ENCODE measurements at places on chromosomes 16 and 17.
A peak's percentile ranks its signal among the peaks of the same experiment; 100 is the strongest.

DNA sequence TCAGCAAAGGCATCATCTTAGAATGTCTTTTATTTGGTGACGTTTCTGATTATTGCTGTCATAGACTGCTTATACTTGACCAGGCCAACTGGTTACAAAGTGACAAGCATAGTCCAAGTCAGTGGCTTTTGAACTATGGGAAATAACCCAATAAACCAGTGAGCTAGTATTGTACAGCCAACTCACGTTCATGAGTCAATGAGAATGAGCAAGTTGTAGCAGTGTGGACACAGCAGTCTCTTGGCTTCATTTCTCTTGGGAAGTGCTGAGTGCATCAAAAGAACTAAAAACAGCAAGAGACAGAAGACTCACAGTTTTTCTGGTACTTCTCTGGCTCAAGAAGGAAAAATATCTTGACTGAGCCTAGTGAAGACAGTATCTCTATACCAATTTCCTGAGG is 36.9 kb upstream of the CRISPLD2 start:
- DNase-seq = no peak

DNA sequence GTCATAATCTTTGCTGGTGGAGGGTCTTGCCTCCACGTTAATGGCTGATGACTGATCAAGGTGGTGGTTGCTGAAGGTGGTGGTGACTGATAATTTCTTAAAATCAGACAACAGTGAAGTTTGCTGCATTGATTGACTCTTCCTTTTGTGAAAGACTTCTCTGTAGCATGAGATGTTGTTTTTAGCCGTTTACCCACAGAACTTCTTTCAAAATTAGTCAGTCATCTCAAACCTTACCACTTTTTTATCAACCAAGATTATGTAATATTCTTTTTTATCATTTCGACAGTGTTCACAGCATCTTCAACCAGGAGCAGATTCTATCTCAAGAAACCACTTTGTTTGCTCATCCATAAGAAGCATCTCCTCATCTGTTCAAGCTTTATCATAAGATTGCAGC is 5.9 kb downstream of the UQCRC2 start:
- no peak for DNase-seq

GRCh38 chr16:887846-888245 is 82.9 kb downstream of the LMF1 start:
- DNase-seq = no peak

DNA sequence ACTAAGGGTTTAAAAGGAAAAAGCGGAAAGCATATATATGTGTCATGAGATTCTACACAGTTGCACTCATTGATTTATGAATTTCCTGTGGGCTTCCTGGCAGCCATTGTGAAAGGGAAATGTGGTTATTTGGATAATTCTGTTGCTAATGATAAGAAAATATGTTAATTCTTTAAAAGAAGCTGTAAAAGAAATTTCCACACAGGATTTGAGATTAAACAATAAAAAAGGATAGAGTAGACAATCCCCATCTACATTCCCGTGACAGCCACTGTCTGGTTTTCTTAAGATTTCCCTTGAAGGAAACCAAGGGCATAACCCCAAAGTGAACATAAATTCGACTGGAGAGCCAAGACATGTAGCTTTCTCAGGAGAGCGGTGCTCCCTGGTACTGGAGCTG is 397.5 kb downstream of the CPPED1 start:
- no peak for DNase-seq

GRCh38 chr17:82105417-82105881 is 7.4 kb upstream of the FASN start:
- DNase-seq = no peak

GRCh38 chr17:39199820-39200069 is 338 bp upstream of the RPL19 start:
- peak; percentile 64 for DNase-seq

- no peak for DNase-seq
Observed at GRCh38 chr17:81335773-81336157, 40.7 kb upstream of the SLC38A10 start.

GRCh38 chr16:57134982-57135381 is 42.6 kb downstream of the CPNE2 start:
- DNase-seq = no peak

DNA sequence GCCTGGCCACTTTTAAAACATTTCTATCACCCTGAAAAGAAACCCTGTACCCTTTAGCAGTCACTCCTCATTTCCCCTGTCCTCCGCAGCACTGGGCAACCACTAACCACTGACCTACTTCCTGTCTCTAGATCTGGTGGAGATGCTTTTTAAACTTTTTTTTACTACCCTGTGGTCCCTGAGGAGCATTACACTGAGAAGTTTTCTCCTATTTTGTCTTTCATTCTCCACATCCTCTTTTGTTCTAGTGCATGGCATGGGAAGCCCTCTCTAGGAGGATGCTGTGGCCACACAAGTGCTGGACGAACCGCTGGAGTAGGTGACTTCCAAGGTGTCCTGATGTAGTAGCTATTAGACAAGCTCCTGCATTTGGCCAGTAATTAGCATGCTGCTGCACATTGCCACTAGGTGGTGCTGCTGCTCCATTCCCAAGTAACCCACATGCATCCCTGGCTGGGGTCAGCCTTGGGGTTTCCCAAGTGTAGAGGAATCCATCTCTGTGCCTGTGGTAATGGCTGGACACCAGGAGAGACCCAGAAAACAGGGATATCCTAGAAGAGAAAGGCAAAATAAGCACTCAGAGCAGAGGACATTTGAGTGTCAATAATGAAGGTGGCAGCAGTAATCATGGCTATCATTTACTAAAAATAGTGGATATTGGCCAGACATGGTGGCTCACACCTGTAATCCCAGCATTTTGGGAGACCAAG is 143.8 kb upstream of the CRHR1 start:
- DNase-seq = peak; percentile 67

GRCh38 chr17:32335046-32335445 is 6.9 kb downstream of the C17orf75 start:
- no peak for DNase-seq

- DNase-seq = no peak
Observed at GRCh38 chr17:2283302-2283701, 20.3 kb downstream of the SMG6 start.

GRCh38 chr17:10773391-10773790 is 30.5 kb downstream of the TMEM238L start:
- no peak for DNase-seq

Data from T-helper 17 cell (primary cell).